ENCODE measurements at places on chromosomes 5 and 9.

GRCh38 chr5:84113246-84114105 is 271.2 kb downstream of the EDIL3 start:
- DNase-seq, result no peak

GRCh38 chr9:118928722-118929121 is 440.5 kb downstream of the BRINP1 start:
- DNase-seq, result no peak

GRCh38 chr9:137057545-137057944 is 3.7 kb upstream of the ENTPD2 start:
- no peak for DNase-seq

GRCh38 chr5:143376911-143377813 is 26.3 kb downstream of the NR3C1 start:
- DNase-seq, result no peak

- no peak for DNase-seq
Measured at GRCh38 chr5:158422653-158423515, 563.9 kb upstream of the CLINT1 start.

GRCh38 chr5:11903614-11904264 is 507 bp downstream of the CTNND2 start:
- no peak for DNase-seq

DNA sequence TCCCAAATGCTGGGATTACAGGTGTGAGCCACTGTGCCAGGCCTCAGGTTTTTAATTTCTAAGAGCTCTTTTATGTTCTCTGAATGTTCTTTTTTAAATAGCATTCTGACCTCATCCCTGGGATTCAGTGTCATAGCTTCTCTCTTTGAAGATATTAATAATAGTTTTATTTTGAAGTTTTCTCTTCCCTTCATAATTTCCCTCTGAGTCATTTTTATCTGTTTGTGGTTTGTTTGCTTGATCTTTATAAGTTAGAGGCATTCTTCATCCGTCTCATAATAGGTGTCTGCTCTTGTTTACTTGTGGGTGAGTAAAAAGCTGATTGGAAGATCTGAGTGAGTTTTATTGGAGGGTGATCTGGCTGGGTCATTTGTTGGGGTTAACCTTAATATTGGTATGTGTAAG is 12.5 kb upstream of the MAMDC2 start:
- DNase-seq, result no peak

- no peak for DNase-seq
Measured at GRCh38 chr5:167440846-167441245, 850.6 kb upstream of the WWC1 start.

DNA sequence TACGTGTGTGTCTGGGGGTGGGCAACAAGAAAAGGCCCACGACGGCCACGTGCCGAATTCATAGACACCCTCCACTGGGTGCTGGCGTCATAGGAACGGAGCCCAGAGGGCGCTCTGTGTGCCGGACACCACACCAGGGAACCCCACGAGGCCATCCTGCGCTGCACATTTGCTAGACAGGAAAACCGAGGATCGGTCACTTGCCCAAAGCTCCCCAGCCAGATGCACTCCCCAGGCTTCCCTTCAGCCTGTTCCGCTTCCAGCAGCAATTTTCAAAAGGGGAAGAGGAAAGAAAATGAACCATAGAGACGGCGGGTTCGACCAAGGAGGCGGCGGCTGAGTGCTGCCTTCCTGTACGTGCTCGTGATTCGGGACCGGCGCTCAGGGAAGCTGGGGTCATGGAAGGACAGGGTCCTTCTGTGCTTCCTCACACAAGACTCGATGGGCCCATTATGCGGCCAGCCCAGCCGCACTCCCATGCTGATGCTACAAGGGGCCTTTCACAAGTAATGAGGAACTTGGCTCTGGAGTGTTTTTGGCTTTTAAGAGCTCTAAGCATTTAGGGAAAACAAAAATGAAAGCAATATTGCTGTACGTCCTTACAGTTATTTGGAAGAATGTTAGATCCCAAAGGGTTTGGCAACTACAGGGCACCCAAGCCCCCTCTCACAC is 124.6 kb upstream of the SARDH start:
- no peak for DNase-seq

DNA sequence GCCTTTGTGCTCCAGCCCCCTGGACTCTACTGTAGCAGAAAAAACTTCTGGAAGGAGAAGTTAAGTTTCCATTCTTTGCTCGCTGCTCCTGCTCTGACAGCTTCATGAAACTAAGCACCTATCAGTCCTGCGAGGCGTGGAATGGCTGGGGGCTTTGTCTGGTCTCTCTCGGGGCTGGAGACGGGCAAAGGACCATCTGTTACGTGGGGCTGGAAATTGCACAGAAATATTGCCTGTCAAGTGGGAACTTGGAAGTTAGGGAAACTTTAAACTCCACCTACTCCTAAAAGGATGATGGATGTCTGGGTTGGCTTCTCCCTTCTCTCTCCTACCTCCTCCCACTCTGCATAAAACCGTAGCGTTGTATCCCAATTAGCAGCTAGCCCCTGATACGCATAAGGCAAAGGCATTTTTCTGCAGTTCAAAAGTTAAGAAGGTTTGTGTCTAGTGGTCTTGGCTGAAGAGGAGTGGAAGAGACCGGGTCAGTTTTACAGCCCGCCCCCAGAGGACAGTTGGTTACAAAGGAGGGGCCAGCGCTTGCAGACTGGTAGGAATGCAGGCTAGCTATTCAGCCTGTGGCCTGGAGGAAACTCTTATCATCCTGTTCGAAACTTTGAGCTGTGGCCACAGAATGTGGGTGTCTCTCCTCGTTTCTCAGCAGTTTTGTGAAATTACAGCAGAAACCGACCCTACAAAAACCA is 1.3 kb downstream of the FBXL7 start:
- no peak for DNase-seq

DNA sequence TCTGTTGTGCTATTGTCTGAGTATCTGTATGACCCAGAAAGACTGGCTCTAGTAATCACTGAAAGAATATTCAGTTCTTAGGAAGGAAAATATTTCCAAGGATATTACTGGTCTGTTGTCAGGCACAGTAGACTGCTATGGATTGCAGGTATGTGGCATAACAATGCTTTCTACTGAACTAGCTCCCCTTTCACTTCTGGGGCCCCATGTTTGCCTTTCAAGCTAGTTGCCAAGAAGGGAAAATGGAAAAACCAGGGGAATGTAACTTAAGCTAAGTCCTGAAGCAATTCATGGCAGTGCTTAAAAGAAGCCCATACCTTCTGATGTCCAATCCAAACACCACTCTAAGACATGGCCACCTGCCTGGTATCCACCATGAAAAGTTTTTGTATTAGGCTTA is 375.7 kb downstream of the GLIS3 start:
- no peak for DNase-seq

GRCh38 chr9:13554626-13555025 is 275.1 kb upstream of the MPDZ start:
- DNase-seq, result no peak

GRCh38 chr9:21668516-21668915 is 133.9 kb upstream of the MTAP start:
- DNase-seq, result no peak

DNA sequence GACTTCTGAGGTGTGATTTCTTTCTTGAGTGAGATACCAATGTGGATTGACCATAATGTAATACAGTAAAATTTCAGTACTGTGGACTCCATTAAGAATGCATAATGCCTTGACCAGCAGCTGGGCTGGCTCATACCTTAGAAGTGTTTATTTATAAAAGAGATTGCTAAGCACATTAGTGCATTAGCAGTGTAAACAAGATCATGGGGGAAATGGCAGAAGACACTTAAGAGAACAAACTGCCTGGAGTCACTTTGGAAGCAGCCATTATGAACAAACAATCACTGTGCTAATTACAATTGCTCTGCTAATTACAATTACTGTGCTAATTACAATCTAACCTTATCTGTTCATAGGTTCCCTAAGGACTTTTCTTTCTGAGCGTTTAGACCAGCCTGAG is 104.2 kb downstream of the TRIM32 start:
- no peak for DNase-seq

DNA sequence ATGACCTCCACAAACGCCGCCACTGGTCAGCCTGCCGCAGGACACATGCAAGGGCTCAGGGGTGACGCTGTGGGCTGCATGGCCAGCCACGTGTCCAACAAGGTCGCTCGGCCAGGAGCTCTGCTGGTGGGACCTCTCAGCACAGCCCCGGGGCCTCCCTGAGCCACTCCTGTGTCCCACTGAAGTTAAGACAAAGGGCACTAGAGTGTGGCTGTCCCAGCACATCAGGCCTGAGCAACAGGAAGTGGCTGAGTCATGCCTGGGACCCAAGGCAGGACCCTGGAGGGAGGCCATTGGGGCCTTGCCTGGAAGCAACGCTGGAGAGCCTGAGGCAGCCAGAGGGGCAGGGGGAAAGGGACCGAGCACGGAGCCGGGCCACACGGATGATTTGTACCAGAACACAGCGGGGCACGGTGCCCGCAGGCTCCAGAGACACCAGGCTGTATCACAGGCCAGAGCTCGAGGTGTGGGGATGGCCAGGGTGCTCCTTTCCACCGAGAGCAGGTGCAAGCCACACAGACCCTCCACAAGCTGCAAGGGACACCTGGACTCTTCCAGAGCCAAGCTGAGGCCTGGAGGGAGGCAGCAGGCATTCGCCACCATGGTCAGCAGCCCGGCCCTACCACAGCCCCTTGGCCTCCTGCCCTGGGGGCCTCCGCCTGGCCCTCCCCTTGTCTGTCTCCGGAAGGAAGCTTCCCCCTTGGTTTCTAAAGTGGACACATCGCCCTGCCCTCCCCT is 6.5 kb upstream of the TMEM210 start:
- no peak for DNase-seq

DNA sequence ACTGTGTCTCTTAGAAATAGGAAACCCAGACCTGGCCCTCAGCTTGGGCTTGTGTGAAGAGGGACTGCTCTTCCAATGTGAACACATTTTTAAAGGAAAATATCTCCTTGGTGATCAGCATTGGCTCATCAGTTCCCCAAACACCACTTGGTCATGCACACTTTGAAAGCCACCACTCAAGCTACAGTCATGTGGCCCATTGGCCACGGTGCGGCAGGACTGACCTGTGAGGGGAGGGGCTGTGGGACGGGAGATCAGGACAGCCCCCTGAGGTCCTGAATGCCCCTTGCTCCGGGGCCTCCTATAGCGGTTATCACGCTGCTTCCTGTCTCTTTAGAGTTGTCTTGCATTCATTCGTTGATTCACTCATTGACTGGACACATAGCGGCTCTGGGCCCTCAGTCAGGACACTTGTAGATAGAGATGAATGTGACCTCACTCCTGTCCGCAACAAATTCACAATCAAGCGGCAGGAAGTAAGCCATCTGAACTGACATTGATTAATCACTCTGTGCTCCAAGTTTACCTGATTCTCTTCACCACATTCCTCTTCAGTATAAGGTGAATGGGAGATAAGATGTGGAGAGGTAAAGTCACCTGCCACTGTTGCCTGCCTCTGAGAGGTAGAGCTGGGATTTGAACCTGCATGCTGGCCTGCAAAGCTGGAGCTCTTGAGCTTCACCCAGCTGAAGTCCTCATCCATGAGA is 73.1 kb downstream of the COL15A1 start:
- no peak for DNase-seq

DNA sequence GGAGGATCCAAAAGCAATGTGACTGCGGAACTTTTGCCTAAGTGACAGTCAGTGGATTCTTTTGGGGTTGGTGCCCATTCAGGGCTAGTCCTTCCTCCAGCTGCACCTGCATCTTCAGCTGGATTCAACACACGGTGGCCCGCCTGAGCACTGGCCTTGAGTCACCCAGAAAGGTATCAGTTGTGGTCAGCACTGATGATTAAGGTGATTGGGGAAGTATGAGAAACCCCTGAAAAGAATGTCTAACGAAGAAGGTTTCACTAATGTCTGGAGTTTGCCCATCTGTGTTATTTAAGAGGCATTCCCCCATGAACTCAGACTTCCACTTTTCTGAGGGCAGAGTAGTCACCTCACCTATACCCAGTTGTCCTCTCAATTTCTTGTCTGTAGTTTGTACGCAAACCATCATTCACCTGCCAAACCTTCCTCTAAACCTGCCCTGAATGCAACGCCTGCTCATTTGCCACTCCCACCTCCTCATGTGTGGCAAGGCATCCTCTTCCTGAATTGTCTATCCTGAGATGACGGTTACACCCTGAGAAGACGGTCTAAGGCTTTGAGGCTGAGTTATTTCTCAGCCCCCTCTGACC is 27.2 kb downstream of the CSF2 start:
- no peak for DNase-seq

DNA sequence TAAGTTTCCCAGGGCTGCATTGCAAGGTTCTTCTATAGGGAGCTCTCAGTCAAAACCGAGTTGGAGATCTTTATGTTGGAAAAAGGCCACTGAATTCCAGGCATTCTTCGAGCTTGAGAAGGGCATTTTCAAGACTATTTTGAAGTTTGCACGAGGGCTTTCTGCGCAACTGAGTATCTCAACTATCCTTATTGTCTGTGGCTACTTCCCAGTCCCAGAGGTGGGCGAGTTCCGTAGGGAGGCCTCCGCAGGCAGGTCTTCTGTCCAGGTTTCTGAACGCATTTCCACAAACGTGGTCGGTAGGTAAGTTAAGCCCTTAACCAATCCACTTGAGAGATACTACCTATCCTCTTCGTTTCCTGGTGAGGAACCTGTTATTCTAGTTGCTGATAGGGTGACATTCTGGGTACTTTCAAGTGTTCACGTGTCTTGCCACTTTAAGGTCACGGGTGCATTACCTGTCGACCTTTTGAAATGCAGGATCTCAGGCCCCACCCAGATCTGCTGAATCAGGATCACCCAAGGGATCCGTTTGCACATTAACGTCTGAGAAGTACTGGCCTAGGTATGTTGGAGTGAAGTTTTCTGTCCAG is 51.4 kb upstream of the TJP2 start:
- no peak for DNase-seq

GRCh38 chr5:83741571-83741970 is 20.9 kb upstream of the HAPLN1 start:
- no peak for DNase-seq

GRCh38 chr5:174352681-174353080 is 307.2 kb downstream of the NSG2 start:
- DNase-seq, result no peak

DNA sequence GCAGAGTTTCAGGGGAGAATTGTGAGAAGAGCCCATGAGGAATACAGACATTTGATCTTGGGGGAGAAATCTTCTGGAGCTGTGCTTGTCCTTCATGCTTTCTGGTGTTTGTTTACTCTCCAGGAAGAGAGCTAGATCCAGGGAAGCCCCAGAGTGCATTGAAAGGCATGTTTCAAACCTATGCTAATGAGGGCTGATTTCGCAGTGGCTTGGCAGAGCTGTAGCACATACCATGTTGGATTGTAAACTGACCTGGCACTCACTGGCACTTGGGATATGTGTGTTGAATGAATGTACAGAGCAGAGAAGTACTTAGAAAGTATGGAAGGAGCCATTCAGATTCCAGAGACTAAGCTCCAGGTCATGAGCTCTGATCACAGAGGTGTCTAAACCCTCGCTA is 30.9 kb downstream of the TNFSF8 start:
- DNase-seq, result no peak

DNA sequence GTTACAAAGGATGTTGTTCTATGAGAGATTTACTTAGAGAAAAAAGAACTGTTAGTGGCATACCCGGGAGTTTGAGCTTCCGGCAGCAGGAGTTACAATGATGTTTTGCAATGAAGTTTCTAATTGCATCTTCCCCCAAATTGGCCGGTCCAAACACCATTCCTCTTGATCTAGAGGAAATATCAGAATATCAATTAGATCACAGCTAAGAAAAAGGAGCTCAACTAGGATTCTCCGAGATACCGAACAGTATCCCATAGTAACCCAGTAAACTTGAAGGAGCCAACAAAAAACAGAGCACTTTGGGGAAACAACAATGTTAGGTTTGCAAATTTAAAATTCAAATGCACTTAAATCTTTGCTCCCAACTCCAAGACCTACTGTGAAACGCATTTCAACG is 159.5 kb downstream of the TRPM6 start:
- no peak for DNase-seq

- DNase-seq, result no peak
Measured at GRCh38 chr5:36054647-36055046, 12.0 kb downstream of the UGT3A2 start.

- no peak for DNase-seq
Measured at GRCh38 chr5:132777209-132778069, at the start of gene SEPTIN8. SEPTIN8 (minus strand) TSS chr5:132777239; CDS start chr5:132777137, 102 bp downstream.

All from smooth muscle cell of the brain vasculature (primary cell).